ENCODE measurements at places on chromosomes 7 and 10.

DNA sequence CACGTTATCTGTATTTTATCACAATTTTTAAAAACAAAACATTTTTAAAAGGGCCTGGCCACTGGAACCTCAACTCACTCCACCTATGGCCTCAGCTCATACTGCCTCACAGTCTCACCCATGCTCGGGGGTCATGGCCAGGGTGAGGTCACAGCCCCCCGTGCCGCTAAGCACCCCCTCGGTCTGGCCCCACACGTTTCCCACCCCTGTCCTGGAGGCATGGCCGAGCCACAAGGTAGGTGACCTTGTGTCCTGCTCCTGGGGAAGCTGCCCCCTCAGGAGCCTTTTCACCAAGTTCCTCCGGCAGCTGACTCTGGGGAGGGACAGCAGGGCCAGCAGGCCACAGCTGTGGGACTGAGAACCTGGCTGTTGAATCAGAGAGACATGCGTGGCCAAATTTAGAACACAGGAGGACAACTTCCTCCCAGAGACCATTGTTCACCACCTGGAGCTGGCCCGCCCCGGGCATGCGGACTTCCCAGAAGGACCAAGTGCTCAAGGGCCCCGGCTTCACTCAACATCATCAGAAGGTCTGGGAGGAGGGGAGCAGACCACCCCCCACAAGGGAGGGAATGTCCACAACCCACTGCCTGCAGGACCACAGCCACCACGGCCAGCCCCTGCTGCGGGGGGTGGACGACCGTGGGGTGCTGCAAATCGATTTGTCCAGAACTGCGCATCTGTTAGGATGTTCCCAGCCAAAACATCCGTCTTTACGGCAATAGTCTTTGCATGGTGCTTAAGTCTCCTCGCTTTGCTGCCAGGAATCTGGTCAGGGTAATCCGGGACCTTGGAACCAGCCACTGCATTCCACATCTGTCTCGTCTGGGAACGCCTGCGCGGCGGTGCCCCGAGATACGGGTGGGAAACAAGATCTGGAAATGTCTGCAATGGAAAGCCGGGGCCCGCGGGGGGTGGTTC is 48.6 kb upstream of the PDGFA start:
- DNase-seq: no peak

GRCh38 chr10:49273626-49274025 is 25.3 kb upstream of the C10orf71 start:
- no peak for DNase-seq

DNA sequence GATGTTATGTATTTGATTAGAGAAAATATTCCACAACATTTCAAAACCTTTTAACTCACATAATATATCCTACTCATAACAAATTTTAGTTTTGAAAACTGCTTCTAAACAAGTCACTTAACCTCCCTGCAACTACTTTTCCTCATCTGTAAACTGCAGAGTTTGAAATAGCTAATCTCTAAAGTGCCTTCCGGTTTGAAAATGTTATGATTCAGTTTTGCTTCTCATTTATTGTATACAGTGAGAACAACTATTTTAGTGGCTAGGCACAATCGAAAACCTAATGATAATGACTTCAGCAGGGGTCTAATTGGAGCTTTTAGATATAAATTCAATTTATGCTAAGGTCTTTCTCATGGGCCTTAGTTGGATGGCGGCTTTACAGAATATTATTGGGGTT is 30.7 kb upstream of the TEX47 start:
- DNase-seq: no peak

DNA sequence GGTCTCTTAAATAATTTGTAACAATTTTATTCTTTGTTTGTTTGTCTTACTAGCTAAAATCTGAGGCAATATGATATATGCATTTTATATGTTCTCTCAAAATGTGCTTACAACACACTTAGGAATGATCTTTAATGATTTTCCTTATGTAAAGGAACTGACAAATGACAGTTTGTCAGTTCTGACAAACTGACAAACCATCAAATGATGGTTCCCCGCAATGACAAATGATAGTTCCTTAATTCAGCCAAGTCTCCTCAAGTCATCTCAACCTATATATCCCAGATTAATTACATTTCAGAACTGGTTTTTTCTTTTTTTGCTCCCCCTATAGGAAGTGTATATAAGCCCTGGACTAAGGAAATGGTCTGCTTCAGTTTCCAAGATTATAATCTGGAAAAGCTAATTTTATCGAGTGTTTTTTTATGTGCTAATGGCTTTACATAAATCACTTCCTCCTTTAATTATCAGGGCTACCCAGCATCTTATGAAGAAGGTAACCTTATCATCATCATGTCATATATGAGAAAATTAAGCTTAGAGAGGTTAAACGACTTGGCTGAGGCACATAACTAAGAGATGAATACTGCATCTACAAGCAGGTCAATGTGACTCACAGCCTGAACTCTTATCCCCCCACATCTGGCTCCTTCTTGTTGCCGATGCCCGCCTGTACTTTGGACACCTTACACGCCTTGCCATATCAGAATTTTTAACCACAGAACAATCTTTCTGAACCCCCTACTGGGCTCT is 75.1 kb downstream of the RELN start:
- no peak for DNase-seq

DNA sequence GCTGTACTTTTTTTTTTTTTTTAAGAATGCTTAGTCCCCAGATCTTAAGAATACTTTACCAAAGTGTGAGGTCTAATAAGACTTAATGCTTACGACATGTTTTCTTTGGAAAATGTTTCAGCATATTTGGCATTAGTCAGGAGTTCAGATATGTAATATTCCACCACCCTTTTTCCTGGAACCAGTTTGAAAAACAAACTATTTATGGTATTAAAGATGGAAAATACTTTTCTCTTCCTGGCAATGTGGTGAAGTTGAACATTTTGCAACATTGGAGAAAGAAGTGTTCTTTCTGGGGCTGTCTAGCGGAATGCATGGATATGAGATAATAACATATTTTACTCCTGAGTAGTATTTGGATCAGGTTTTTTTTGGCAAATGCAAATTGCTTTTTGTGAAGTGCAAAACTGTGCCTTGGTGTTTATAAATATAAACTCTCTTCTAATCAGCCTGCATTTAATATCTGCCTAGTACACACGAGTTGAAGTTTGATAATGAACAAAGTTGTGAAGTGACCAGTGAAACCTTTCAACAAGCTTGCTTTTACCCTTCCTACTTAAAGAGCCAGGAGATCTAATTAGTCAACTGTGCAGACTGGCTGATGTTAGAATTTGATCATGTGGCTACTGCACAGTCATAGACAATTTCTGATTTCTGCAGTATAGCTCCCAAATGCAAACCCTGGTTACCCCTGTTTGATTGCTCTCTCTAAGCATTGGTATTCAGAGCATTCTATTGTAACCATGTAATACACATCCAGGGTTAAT is 20.9 kb downstream of the MAP3K8 start:
- no peak for DNase-seq

- no peak for DNase-seq
These were observed 33.3 kb downstream of the CALML3 start for GRCh38 chr10:5557799-5558771.

GRCh38 chr10:5184987-5185775 is at the start of gene AKR1C8:
Gene AKR1C8 (minus strand): TSS chr10:5185150. CDS start chr10:5185104, 46 bp downstream.
- no peak for DNase-seq

- DNase-seq: no peak
These were observed 53.7 kb upstream of the TMEM248 start for GRCh38 chr7:66867198-66867790.

DNA sequence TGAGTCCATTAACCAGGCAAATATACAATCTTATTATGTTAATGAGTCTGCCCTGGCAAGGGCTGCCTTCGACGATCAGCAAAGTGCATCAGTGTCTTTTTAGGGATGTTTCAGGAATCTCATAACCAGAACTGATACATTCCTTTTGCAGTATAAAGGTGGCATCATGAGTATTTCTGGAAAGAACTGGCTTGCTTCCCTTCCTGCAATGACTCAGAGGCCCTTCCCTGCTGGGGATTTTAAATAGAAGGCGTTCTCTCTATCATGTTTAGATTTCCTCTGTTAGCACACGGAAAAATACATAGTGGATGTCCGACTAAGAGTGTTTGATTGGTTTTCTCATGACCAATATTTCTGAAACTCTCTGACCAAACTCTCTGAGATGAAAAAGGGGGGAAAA is 1.8 kb downstream of the NPS start:
- no peak for DNase-seq

- DNase-seq: no peak
These were observed 11.0 kb downstream of the TMEM140 start for GRCh38 chr7:135158874-135159273.

All from CD4-positive, alpha-beta memory T cell (primary cell).